ENCODE measurements at places on chromosomes 12 and 14.
A peak's percentile ranks its signal among the peaks of the same experiment; 100 is the strongest.

- DNase-seq, result no peak
Measured at GRCh38 chr12:110746550-110746949, 3.9 kb upstream of the PPP1CC start.

GRCh38 chr14:40494483-40494882 lies 1062.2 kb upstream of the FBXO33 start:
- no peak for DNase-seq

DNA sequence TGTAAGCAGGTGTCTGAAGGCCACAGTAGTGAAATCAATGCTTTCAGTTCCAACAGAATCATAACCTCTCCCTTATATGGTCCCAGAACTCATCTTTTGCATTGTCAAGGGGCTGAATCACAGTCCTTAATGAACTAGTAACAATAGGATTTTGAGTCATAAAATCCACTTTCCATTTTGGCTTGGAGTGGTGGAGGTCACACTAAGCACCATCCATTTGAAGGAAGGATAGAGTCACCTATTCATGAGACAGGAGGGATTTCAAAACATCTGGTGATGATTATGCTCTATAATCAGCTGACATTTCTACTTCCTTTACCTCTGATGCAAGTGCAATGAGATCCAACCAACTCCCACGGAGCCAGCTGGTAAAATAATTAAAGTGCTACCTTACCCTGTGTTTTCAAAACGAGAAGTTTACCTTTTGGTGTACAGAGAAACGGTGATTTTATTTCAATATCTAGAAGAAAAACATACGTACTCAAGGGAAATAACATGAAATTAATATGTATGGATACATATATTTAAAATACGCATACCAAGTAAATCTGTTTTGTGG lies 59.1 kb downstream of the TMEM132D start:
- no peak for DNase-seq

GRCh38 chr14:105841022-105842009 lies 314.9 kb downstream of the TMEM121 start:
- DNase-seq, result no peak

DNA sequence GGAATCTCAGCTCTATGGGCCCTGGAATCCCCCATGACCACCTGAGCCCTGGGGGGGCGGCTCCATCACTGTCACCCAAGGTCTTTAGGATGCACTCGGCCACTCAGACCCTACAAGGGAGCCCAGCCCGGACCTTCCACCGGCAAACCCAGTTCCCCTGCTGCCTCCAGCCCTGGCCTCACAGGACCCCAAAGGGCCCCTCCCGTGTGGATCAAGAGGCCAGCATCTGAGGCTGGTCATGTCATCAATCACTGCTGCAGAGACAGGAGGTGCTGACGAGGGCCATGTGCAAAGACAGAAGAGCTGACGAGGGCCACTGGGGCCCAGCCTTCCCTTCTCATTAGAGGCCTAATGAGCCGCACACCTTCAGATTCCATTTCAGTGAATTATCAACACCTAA lies 39.0 kb upstream of the SFSWAP start:
- DNase-seq, result no peak

- DNase-seq, result no peak
Measured at GRCh38 chr14:73233564-73233963, 3.7 kb upstream of the PAPLN start.

DNA sequence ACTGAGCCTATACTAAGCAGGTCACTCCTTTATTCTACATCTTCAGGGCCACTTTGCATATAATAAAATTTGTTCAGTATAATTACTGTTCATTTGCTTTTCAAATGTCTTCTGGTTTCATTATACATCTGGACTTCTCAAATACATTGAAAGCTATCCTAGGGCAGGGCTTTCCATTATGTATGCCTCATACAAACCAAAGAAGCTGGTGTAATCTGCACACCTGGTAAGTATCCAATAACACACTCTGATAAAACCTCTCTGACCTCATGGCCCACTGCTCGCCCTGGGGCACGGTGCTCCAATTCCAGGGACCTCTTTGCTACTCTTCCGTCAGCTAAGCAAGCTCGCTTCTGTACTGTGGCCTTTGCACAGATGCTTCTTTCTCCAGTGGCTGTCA lies 21.9 kb upstream of the ISM2 start:
- DNase-seq, result no peak

GRCh38 chr14:96221109-96221650 lies 16.5 kb downstream of the BDKRB2 start:
- DNase-seq, result no peak

DNA sequence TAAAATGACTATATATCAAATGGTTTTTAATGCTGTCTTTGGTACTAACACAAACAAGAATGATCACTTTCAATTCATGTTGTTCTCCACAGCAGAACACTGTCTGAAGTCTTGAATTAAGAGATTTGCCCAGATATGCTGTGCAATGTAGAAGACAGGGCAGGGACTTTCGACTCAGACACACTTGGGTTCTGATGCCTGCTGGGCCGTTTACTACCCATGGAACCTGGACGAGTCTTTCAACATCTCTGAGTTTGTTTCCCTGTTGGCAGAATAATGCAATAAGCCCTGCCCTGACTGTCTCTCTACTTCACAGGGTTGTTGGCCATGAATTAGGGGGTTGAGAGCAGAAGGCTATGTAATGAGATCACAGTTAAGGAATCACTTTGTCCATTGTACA lies 162.6 kb upstream of the TMPO start:
- DNase-seq, result no peak

DNA sequence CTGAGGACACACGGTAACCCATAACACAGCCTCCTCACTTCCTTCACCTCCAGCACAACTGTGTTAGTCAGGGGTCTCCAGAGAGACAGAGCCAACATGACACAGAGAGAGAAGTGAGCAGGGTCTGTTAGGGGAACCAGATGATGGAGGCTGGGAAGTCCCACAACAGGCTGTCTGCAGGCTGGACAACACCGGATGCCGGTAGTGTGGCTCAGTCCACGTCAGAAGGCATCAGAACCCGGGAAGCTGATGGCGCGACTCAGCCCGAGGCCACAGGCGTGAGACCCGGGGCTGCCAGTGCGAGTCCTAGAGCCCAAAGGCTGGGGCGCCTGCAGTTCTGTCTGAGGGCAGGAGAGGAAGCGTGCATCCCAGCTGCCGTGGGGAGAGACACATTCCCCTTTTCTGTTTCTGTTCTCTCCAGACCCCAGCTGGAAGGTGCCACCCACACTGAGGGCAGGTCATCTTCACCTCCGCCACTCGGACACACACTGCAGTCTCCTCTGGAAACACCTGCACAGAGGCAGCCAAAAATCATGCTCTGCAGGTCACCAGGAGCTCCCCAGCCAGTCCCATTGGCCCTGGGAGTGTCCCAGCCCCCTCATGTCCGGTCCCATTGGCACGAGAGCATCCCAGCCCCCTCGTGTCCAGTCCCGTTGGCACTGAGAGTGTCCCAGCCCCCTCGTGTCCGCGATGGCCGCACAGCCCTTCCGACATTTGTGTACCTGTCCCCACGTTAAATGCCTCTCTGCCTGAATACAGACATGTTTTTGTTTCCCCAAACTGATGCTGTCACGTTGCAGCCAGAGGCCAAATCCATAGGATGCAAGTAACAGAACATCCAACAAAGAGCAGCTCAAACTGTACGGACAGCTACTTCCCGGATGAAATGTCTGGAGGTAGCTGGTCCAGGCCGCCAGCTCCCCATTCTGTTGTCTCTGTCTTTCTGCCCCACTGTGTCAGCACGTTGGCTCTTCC lies 7.9 kb upstream of the FBRSL1 start:
- DNase-seq, result peak; percentile 21

DNA sequence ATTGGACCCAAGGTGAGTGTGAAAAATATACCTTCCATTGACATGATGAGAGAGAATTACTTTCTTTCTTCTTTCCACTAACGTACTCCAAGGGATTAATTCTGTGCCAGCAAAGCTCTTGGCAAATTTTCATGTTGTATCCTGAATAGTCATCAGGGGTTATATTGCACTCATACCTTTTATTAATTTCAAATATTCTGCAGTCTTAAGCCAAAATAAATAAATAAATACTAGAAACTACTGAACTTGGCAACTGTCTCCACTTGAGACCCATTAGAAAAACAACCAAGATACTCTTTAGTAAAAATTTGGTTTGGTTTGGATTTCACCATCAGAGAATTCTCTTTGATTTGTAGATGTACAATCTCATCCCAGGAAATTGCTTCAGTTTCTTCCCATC lies 22.1 kb upstream of the CLEC14A start:
- no peak for DNase-seq

- no peak for DNase-seq
Measured at GRCh38 chr14:47226877-47227520, 448.4 kb downstream of the MDGA2 start.

DNA sequence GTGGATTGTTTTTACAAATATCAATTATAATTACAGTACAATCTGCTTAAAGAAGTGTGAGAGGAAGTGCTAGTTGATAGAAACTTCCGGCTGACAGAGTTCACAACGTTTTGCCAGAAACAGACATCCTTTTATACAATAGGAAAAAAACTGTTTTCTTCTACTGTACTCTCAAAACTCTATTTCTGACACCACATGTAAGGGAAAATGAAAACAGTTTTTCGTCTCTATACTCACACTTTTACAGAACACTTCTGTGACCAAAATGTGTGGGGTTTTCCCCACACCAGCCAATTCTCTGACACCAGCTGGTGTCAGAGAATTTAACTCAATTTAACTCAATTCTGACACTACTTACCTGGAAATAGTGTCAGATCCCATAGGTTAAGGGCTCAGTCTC lies 24.2 kb upstream of the HIF1A start:
- no peak for DNase-seq

GRCh38 chr14:73239393-73240241 lies 2.3 kb downstream of the PAPLN start:
- DNase-seq, result no peak

DNA sequence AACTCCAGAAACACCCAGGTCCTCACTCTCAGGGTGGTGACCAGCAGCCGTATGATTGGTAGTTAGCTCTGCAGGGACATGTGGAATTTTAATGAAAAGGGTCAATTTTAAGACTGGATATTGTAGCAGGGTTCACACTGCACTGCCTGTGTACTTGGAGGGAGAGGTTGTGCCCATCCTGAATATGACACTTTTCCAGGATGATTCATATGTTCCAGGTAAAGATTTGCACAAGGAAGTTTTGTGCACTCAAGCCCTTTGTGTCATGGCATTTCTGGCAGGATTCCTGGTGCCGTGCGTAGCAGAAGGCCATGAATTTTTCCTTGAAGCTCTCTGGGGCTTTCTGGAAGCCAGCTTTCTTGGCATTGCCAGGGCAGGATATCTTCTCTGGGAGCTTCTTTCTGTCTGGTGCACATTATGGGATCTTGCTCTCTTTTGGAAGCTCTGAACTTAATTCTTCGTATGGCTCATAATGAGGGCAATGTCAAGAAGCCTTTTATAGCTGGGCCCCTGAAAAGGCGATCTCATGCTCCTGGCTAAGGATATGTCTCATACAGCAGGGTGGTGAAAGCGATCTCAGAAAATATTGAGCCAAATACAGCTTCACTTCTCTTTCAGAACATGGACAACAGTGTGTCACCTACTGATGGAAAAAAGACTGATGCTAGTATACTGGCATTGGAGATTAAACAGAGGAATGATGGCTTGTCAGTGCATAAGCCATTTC lies 1133.9 kb downstream of the AACS start:
- DNase-seq, result peak; percentile 19

DNA sequence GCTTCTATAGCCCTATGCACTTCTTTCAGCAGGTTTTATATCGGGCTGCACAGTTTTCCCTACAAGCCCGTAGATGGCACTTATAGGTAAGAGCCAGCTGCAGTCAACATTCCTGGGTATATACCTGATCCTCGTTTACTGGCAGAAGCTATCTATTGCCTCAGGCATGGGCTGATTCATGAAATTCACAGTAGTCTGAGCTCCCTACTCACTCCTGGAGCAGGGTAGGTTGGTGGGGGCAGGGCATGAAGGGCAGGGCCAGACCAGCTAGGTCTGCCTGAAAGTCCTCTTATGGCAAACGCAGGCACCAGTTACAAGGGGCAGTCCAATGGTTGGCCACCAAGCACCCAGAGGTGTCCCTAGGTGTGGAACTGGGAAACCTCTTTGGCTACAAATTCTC lies 345.8 kb downstream of the RPS29 start:
- no peak for DNase-seq

DNA sequence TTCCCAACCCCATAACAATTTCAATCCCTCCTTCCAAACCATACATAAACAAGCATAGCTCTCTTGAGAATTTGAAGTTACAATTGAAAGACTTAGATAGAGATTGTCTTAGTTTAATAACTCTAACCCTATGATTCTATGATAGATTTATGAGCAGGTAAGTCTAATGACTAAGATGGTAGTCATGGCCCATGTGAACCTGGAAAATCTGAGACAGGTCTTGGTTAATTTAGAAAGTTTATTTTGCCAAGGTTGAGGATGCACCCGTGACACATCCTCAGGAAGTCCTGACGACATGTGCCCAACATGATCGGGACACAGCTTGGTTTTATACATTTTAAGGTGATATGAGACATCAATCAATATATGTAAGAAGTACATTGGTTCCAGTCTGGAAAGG lies 248.8 kb downstream of the KCNH5 start:
- no peak for DNase-seq

GRCh38 chr12:51244269-51244668 lies 5.6 kb downstream of the DAZAP2 start:
- no peak for DNase-seq

DNA sequence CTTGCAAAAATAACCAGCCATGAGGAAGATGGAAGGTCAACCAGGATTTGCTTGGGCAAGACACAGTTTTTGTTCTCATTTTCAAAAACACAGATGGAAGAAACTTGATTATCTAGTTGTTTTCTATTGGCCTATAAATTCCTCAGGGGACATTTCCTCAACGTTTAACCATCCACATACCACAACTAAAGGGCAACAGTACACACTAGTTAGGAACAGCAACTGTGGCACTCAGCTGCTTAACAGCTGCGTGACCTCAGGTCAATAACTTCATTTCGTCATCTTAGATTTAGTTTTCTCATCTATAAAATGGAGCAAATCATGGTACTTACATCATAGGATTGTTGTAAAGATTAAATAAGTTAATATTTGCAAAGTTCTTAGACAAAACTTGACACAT lies 18.7 kb downstream of the SSTR1 start:
- no peak for DNase-seq

DNA sequence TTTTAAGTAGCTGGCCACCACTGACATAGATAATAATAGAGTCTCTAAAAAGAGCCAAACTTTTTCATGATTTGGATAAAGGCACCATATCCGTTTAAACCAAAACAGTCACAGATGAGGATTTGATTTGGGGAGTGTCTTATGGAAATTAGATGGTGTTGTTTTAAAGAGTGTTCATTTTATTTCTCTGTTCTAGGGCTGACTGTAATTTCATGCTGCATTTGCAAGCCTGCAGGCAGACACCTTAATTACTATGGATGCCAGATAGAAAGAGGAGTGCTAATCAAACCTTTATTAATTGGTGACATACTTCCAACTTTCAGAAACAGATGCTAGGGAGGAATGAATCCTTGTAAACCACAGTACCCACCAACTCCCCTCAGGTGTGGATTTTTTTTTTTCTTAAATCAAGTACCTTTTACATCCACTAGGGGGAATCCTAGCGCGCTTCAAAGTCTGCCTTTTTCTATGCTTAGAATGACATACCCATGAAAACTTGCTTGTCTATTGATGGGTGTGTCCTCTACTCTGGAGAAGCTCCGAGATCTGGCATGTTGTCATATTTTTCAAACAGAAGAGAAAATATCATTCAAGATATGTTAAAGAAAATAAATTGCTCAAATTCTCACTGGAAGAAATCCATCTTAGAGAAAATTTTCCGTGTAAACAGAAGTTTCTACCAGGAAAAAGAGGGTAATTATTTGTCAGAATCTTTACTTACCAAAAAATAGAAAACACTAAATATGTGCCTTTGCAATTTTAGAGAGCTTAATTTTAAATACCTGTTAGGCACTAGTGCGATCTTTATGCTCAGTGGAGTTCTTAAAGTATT lies 14.2 kb upstream of the PLXNC1 start:
- no peak for DNase-seq

GRCh38 chr14:21077672-21078071 lies 7.6 kb downstream of the ARHGEF40 start:
- DNase-seq, result no peak

Data from right lobe of liver (tissue), 6 donors.